ENCODE measurements at places on chromosomes 3 and 15.

DNA sequence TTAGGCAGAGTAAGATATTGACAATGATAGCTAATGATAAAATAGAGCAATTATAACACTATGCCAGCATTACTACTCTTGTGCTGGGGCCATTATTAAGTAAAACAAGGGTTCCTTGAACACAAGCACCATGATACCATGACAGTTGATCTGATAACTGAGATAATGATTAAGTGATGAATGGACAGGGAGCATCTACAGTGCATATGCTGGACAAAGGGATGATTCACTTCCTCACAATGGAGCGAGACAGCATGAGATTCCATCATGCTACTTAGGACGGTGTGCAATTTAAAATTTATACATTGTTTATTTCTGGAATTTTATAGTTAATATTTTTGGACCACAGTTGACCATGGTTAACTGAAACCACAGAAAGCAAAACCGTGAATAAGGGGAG lies 156.6 kb downstream of the FHIT start:
- DNase-seq, result no peak

GRCh38 chr3:139672884-139673283 lies 4.9 kb downstream of the NMNAT3 start:
- DNase-seq, result no peak

- no peak for DNase-seq
These were observed 29.9 kb upstream of the RNU6-1 start for GRCh38 chr15:67869701-67870100.

- no peak for DNase-seq
These were observed 104.2 kb downstream of the CBLB start for GRCh38 chr3:105764378-105765307.

- DNase-seq, result no peak
These were observed 94.0 kb downstream of the ARPP21 start for GRCh38 chr3:35733341-35733740.

DNA sequence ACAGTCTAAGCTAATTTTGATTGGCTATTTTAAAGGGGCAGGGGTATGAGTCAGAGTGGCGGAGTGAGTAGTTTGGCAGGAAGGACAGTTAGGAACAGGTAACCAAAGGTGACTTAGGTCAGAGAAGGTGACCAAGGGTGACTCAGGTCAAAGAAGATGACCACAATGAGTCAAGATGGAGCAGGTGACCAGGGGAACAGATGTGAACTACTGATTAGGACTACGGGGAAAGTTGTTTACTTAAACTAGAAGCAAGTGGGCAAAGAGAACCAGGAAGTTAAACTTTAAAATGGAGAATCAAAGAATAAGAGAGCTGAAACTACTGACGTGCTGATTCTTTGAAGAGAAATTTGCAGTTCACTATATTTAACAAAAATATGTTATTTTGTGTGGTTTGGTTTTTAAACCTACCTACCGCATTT lies 14.1 kb upstream of the CA12 start:
- no peak for DNase-seq

DNA sequence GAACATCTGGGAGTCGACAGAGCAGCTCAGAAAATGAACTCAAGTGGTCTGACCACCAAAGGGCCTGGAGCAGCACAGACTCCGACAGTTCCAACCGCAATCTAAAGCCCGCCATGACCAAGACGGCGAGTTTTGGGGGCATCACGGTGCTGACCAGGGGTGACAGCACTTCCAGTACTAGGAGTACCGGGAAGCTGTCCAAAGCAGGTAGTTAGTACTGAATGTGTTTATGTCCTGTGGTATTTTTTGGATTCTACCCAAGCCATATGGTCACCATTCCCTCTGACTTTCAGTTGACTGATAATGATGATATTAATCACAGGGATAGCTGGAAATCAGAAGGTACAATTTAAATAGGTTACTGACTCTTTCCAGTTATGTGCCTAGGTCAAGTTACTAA lies 82.3 kb downstream of the ARPP21 start:
- DNase-seq, result no peak

- no peak for DNase-seq
These were observed at the start of gene COL6A6 for GRCh38 chr3:130516645-130517512. TSS of gene COL6A6 (plus strand) at chr3:130517177. CDS start at chr3:130560365, 43,188 bp downstream.

DNA sequence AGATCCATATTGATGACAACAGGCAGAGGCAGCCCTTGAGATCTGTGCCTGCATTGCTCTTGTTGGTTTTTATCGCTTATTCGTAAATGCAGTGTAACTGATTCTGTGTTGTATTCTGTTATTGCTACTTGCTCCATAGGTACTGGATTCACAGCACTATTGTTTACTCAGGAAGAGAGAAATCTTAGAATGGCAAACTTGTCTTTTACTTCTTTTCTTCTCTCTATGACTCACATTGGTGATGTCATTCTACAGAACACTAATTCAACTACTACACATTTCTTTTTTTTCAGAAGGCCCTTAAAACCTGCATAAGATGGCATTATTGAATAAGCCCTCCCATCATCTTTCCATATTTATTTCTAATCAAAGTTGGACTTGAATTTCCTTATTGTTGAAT lies 201.0 kb upstream of the GBE1 start:
- no peak for DNase-seq

- DNase-seq, result no peak
These were observed 21.5 kb downstream of the GABRR3 start for GRCh38 chr3:98013411-98014267.

GRCh38 chr3:114879059-114880031 lies 267.7 kb downstream of the ZBTB20 start:
- peak; percentile 93 for DNase-seq

- no peak for DNase-seq
These were observed 121.9 kb downstream of the HCN4 start for GRCh38 chr15:73246898-73247297.

DNA sequence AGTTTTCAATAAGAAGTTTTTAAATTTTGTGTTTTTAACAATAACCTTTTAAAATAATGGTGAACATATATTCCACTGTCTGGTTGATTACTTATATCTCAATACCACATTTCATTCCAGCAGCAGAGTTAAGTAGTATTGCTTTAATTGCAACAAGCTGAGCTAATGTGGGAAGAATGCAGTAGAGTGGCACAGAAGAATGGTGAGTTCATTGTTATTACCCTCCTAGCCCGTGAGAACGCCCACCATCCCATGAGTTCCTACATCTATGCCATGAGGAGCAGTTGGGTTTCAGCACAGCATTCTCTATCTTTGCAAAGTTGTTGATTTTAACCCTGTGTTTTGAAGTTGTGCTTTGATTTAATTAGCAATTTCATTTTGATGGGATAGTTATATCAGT lies 17.8 kb upstream of the NR2E3 start:
- DNase-seq, result no peak

DNA sequence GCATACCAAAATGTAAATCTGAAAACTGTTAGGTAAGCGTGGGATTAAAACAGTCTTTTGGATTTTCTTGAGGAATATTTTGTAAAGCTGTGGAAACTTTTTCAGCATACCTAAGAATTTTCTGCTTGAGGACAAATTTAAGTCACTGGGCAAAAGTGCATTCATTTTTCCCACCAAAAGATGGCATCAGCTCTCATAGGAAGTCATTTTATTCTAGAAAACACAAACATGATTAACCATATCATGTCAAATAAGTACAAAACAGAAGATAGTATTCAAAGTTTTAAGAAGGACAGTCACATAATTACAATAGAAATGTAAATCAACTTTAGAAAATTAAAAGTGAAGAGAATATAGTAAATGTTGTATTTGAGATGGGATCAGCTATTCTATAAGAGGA lies 63.5 kb downstream of the SLC49A4 start:
- DNase-seq, result no peak

GRCh38 chr15:64017591-64018163 lies 28.6 kb downstream of the DAPK2 start:
- DNase-seq, result no peak

GRCh38 chr3:126127452-126127851 lies 43.5 kb upstream of the SLC41A3 start:
- no peak for DNase-seq

DNA sequence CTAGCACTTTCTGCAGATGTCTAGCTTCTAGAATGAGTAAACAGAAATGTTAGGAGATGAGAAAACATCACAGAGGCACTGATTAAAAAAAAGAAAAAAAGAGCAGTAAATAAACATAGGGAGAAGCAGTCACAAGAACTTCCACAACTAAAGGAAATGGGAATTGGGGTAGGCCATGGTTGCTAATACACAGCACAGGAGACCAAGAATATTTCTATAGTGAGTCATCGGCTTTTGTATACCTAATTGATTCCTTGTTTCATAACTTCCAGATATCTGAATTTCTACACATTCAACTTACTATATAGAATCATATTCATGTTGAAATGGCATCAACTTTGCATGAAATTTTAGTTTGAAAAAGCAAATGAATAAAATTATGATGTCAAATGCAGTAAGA lies 47.3 kb upstream of the TCF12 start:
- DNase-seq, result no peak

Measured in COR-L47 (cell line).